ENCODE measurements at places on chromosomes 16 and 17. TPM values are rescaled to one million over a fixed set of nuclear protein-coding genes. Genes with fewer than 3 reads are reported as not detected.

GRCh38 chr17:14270508-14270907 lies 30.4 kb upstream of the HS3ST3B1 start:
- DNase-seq: no peak

GRCh38 chr17:32345951-32346600 lies 3.9 kb upstream of the ZNF207 start:
- DNase-seq: no peak

DNA sequence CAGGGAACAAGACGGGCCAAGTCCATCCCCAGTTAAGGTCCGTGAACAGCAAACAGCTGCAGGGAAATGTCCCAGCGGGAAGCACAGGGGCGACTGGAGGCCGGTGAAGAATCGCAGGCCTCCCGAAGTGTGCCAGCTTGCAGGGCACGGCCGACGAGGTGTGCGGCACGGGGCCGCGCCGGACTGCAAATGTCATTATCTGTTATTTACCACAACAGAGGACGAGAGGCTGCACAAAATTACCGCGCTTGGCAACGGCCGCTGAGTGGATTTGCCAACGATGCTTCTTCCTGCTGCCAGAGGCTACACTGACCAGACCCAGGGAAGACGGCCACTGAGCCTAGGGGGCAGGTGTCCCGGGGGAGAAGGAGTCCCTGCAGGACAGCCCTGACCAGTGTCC lies 53.1 kb downstream of the RPH3AL start:
- DNase-seq: peak; percentile 33

DNA sequence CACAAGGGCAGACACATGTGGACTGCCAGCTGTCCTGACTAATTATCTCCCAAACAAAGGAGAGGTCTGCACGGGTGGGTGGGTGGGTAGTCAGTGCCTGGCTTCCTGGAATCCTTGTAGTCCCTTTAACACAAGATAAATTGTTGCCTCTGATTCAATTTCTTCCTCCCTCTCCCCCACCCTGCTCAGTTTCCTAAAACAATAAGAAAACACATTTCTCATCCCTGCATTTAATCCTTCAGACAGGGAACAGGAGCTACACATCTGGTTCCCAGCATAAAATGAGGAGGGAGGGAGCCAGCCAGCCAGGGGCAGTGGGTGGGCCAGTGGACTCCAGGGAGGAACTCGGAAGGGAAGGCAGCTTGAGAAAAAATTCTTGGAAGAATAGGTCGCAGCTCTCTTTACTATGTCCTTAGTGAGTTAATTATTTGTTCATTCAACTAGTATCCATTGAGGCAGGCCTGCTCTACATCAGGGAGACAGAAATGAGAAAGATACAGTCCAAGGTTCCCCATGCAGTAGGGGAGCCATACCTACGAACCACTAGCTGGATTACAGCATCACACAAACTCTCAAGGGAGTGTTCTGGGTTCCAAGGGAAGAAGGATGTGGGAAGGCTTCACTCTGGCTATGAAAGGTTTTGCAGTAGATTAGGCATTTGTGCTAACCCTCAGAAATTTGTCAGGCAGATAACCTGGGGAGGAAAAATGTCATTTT lies 58.3 kb downstream of the CCT6B start:
- no peak for DNase-seq

- DNase-seq: peak; percentile 27
Measured at GRCh38 chr16:72837846-72838585, 209.9 kb downstream of the ZFHX3 start.

LLGL1 gene
- 9.6 TPM for total RNA-seq

DNA sequence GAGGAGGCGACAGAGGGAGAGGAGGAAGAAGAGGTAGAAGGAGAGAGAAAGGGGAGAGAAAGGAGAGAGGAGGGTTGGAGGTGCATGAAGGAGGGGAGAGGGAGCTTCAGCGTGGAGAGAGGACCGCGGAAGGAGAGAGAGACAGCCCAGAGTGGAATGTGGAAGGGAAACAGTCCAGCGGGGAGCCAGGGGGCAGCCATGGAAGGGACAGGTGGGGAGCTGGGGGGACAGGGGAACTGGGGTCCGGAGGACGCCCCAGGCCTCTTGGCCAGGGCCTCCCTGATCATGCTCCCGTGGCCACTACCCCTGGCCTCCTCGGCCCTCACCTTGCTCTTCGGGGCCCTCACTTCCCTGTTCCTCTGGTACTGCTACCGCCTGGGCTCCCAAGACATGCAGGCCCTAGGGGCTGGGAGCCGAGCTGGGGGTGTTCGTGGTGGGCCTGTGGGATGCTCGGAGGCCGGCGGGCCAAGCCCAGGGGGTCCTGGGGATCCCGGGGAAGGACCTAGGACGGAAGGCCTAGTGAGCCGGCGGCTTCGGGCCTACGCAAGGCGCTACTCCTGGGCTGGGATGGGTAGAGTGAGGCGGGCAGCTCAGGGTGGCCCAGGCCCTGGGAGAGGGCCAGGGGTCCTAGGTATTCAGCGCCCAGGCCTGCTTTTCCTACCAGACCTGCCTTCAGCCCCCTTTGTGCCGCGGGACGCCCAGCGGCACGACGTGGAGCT lies 759 bp downstream of the ASPHD1 start:
- DNase-seq: no peak

KRT39 gene
- total RNA-seq: not detected

- DNase-seq: no peak
Measured at GRCh38 chr16:83717308-83717707, 90.5 kb upstream of the HSBP1 start.

PRAC2 gene
- total RNA-seq: not detected

DNA sequence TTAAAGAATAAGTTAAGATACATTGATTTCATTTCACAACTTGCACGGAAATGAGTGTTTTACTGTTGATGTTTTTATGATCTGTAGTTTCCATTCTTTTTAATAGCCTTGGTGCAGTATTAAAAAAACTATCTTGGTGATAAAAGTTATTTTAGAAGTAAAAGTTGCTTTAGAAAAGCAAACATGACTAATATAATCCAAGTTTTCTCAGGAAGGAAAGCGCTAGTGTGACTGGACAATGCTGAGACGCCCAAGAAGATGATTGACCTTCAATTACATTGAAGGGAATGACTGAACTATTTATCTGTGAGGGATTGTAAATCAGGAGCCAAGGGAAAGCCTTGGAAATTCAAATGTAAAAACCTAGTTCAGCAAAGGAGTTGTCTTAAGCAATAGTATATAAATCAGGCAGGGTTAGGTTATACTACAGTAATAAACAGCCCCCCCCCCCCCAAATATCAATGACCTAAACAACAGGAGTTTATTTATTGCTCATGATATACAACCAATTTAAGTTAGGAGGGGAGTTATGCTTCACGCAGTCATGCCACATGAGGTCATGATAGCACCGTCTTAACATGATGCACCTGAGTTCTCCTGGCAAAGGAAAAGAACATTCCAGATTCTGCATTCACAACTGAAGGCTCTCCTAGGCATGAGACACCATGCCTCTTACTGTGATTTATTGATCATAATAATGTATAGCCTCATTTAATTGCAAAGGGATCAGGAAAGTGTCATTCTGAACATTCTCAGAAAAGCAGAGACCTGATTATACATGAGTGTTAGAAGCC lies 443.8 kb downstream of the CDH13 start:
- DNase-seq: no peak

DNA sequence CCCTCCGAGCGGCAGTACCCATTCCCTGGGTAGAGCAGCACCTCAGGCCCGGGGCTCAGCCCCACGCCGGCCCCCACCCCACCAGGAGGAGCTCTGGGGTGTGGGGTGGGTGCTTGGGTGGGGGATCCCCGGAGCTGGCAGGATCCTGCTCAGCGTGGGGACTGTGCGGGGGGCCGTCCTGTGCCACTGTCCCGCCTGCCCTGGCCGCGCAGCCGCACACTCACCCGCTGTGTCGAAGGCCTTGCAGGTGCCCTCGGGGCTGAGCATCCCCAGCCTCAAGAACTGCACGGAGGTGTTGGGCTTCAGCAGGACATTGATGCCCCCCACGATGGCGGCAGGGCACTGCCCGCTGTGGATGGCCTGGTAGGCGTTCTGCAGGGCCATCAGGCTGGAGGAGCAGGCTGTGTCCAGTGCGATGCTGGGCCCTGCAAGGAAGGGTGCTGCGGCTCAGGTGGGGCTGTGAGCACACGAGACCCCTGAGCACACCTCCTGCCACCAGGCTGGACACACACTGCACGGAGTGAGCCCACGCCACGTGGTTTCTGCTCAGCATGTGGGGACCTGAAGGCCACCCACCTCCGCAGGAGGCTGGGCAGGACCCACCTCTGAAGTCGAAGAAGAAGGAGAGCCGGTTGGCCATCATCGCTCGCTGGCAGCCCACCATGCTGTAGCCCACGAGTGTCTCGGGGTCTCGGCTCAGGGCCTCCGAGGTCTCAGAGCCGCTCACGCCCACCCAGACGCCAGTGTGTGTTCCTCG lies 4.9 kb downstream of the FASN start:
- DNase-seq: no peak

DNA sequence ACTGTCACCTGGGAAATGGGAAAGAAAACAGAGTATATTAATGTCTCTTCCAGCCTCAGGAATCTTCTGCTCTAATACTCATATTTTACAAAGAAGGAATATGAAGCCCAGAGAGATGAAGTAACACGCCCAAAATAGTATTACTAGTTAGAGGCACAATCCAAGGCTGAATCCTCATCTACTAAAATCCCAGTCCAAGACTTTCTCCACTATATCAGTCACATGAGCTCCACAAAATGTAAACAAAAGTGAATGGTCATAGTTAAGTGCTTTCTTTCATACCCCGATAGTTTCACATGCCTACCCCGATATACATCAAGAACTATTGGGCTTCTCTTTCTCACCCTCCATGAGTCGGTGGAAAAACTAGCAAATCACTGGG lies 965 bp downstream of the INTS2 start:
- no peak for DNase-seq

GRCh38 chr16:4283441-4283840 lies 10.6 kb upstream of the TFAP4 start:
- no peak for DNase-seq

DNA sequence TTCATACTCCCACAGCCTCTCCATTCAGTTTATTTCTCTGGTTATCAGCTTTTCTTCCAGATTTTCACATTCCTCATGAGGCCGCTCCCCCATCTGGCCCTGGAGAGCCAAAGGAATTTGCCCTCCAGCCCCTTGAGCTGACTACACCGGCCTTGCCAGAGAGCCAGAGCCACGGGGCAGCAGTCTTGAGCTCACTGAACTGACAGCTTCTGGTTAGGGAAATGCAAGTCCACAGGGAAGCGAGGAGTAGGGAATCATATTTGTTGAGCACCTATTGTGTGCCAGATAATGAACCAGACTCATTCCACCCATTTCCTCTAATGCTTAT lies 102.4 kb downstream of the ABCC12 start:
- DNase-seq: no peak

DNA sequence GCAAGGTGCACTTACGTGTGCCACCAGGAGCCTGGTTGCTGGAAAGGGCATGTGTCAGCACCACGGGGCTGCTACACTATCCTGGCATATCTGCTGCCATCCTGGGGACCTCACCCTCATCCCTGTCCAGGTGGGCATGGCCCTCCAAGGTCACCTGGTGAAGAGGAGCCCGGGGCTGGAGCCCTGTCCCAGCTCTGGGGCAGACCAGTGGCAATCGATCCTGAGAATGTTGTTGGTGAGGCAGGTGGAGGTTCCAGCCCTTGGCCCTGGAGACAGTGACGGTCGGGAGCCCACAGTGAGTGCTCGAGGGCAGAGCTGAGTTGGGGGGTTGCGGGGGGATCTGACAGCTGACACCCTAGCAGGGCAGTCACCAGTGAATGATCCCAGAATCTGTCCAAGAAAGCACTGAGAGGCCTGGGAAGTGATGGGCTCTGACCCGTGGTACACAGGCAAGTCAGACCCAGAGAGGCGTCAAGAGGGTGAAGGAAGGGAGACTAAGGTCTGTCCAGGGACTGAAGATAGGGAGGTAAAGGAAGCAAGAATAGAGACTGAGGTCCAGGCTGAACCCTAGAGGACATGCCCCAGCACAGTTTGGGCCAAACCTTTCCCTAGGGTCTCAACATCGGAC lies 17.6 kb downstream of the POLR3K start:
- no peak for DNase-seq

NXPH3 gene
- total RNA-seq: 4.4 TPM

DNA sequence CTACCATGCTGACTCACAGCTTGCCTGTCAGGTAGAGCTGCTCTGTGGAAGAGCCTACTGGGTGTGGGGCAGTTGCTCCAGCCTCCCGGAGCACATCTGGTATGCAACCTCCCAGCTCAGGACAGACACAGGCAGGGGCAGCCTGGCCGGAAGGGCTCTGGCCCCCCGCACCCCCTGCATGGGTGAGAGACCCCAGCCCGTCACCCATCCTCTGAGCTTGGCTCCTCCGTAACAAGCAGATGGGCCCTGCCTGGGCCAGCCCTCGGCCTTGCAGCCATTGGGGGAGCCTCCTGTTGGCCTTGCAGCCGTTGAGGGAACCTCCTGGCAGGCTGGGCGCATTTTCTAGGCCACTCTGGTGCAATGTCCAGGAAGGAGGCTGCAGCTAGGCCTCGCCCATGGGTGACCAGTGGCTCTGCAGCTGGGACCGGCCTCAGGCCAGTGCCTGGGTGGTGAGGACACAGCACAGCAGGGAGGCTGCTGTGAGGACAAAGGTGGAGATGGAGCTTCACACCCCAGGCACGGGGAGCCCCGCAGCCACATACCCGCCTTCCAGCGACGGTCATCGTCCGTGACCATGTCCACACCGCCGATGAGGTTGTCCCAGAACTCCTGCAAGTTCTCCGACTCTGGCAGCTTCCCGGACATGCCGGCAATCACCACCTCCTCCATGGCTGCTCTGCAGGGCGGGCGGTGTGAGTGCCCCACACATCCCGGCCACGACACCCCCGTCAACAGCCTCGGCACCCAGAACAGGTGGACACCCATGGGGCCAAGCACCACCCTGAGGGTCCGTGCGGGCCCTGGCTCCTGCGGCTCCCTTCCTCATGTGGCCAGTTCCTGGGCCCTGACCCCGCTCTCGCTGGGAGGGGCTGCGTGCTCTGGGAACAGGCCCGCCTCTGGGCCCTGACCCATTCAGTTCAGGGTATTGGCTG lies 2.0 kb downstream of the FASN start:
- no peak for DNase-seq

- no peak for DNase-seq
Measured at GRCh38 chr17:34301986-34302385, 16.4 kb downstream of the CCL11 start.

SLFN12L gene
- 0.92 TPM for total RNA-seq

DNA sequence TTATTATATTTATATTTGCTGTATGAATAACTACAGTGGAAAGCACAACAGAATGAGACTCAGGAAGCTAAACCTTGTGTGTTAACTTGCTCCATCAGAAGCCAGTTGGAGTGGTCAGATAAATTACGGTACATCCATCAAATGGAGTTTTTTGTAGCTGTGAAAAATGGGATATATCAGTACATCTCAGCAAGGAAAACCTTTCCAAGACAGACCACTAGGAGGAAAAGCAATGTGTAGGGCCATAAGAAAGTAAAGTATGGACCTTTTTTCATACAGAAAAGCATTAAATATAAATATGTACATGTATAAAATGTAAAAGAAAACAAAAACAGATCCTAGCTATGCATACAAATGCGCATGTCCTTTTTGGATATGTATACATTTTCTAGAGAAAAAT lies 403.8 kb upstream of the CDH11 start:
- DNase-seq: no peak

TLK2 gene
- 30.7 TPM for total RNA-seq

DNA sequence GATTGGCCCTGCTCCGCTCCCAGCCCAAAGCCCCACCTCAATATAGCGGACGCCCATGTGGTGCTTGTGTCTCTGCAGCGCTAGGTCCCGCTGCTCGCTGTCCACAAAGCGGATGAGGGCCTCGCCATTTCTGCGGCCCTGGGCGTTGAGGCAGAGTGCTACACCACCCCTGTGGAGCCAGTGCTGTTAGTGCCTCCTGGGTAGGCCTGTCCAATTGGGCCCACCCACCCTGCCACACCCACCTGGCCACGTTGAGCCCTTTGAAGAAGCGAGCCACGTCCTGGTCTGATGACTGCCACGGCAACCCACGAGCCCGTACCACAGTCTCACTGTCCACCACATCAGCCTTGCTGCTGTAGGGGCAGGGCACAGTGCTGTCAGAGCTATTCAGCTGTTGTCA lies 3.6 kb downstream of the ESRP2 start:
- no peak for DNase-seq
